Right renal cortex interstitium (tissue), 3 donors: ENCODE measurements at places on chromosomes 6 and 20. TPM values are rescaled to one million over a fixed set of nuclear protein-coding genes. Genes with fewer than 3 reads are reported as not detected.

DNA sequence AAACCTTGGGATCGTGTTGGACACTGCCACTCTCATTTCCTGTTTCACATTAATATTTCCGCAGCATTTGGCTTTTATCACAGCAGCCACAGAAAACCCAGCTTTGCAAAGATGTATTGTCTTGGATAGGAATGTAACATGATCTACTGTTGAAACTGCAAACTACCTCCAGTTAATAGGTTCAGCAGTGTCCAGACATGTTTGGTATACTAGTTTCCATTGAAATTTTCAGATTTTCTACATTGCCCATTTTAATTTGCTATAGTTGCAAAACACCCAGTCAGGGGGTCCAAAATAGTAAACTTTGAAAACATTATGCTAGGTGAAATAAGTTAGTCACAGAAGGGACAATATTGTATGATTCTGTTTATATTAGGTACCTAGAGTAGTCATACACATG, 3.3 kb downstream of the ANKRD6 start:
- no peak for DNase-seq

- no peak for DNase-seq
These were observed 49.7 kb downstream of the TOP1 start for GRCh38 chr20:41078329-41078728.

- no peak for DNase-seq
These were observed 139.5 kb upstream of the AGPAT4 start for GRCh38 chr6:161413355-161413771.

DNA sequence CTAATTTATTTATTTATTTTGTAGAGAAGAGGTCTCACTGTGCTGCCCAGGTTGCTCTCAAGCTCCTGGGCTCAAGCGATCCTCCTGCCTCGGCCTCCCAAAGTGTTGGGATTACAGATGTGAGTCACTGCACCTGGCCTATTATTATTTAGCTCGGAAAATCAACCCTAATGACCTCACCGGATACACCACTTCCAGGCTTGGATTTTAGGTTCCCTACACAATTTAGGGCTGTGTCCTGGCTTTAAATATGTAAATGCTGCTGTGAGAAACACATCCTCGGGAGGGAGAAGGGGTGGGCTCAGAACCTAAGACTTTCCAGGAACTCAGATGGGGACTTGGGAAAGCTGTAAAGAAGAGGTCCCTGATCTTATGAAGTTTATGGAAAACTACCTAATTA, 51.0 kb upstream of the SLC32A1 start:
- no peak for DNase-seq

- DNase-seq: no peak
These were observed 56.5 kb downstream of the ADGRF5 start for GRCh38 chr6:46865221-46865620.

DNA sequence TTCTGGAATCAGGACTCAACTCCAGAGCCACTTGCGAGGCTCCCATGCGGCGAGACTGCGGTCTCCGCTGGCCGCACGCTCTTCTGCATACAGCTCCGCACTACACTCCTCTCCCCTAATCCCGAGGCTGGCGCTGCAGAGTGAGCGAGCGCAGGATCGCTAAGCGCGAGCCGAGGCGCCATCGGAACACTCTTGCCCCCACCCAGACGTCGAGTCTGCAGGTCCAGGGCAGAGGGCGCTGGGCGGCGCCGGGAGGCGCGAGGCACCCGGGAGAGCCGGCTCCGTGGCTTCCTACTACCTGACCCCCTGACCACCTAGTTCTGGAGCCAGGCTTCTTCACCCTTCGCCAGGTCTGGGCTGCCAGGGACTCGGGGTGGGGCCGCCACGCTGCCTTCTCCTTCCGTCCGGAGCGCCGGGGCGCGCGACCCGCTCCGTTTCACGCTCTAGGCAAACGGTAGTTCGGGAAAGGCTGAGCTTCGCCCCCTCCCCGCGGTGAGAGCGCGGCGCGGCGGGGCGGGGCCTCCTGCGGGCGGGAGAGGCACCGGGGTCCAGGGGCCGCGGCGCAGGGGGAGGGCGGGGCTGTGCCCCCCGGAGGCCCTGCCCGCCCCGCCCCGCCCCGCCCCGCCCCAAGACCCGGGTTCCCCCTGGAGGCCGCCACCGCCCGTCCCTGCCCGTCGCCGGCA, 5.4 kb upstream of the TUBB2A start:
- no peak for DNase-seq

DNA sequence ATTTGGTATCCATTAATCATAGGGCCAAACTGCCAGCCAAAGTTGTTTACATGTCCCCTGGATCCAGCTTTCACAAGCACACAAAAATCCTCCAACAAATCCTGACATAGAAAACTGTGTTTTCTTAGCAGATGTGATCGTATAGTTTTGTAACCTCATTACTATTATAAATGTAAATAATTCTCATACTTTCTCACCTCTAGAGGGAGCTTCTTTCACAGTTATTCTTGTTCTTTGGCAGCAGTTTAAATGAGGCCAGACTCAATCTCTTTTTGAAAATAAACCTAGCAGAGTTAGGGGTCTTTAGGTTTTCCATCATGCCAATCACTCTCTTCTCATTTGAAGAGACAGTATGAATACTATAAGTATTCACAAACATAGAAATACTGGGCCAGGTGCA, 17.0 kb upstream of the ZNF318 start:
- no peak for DNase-seq

- no peak for DNase-seq
These were observed 1243.1 kb upstream of the ADGRB3 start for GRCh38 chr6:67391955-67392354.

GRCh38 chr6:22237526-22237925, 59.3 kb downstream of the PRL start:
- DNase-seq: no peak

DNA sequence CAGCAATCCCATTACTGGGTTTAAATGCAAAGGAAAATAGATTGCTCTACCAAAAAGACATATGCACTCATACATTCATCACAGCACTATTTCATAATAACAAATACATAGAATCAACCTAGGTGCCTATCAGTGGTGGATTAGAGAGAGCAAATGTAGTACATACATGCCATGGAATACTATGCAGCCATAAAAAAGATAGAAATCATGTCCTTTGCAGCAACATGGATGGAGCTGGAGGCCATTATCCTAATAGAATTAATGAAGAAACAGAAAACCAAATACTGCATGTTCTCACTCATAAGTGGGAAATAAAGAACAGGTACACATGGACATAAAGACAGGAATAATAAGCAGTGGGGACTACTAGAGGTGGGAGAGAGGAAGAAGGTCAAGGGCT, 70.7 kb upstream of the MLIP start:
- no peak for DNase-seq

DNA sequence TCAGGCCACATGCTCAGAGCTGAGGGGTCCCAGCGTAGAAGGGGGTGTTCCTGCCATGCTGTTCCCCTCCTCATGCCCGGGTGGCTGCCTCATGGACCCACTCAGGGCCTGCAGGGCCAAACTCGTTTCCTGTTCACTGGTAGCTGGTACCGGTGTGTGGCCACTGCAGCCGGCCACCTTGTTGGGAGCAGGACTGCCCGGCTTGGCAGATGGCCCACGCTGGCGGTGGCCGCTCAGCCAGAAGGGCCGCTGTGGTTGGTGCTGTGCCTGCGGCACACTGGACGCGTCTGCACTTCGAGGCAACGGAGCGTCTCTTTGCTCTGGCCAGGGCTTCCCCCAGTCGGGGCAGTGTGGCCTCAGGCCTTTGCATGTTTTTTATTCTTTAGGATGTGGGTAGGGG, 10.0 kb upstream of the COL20A1 start:
- DNase-seq: no peak

GRCh38 chr6:85077098-85077497, 312.7 kb upstream of the TBX18 start:
- no peak for DNase-seq

- no peak for DNase-seq
These were observed 78.4 kb downstream of the BMP7 start for GRCh38 chr20:57188056-57188455.

- no peak for DNase-seq
These were observed 131.8 kb downstream of the TIAM2 start for GRCh38 chr6:155126727-155127439.

- DNase-seq: peak; percentile 87
These were observed 108.2 kb downstream of the HFE start for GRCh38 chr6:26195376-26195923.

DNA sequence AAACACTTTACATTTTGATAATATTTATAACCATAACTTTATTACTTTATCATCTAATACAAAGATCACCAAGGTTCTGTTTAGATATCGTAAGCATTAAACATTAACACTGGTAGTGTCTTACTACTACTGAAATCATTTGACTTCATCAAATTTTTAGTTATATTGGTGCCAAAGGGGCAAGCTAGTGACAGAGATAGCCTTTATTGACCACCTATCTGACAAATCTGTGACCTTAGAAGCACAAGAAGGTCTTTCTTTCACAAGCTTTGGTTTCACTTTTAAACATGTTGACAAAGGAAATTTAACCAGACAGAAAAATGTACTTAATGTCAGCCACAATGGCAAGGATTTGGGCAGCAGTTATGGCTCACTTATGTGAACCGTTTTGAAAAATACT, 50.7 kb upstream of the ENPP4 start:
- no peak for DNase-seq

DNA sequence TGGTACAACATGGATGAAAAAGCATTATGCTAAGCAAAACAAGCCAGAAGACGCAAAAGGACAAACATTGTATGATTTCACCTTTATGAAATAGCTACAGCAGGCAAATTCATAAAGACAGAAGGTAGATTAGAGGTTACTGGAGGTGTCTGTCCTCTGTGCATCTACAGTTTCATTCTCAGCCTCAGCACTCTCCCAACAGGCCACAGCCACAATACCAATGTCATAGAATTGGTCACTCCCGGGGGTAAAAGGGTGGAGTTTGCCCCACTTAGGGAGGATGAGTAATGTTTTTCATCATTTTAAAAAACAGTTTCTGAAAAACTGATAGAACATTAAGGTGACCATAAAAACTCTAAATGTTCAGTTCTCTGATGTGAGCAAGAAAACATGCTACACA, 17.2 kb upstream of the TMX4 start:
- DNase-seq: no peak

- no peak for DNase-seq
These were observed 2.1 kb downstream of the TSPYL4 start for GRCh38 chr6:116251568-116252384.

- no peak for DNase-seq
These were observed 153.5 kb upstream of the STMND1 start for GRCh38 chr6:16948396-16948795.

DNA sequence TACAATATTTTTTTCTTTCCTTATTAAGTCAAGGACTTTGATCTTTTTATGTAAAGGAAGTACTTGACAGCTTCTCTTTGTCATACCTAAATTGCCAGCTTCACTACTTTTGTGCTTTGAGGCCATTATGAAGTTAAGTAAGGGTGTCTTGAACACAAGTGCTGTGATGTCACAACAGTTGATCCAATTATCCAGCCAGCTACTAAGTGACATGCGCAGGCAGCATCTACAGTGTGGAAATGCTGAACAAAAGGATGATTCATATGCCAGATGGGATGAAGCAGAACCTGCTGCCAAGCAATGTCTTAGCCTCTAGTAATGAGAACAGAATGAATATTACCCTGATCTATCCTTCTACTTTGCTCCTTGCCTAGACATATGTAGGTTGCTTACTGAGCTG, 68.3 kb upstream of the TMEM244 start:
- no peak for DNase-seq

The WFDC5 gene
- not detected for polyA plus RNA-seq

The BHLHE23 gene
- polyA plus RNA-seq: not detected

The ZC2HC1B gene
- not detected for polyA plus RNA-seq

The SPDEF gene
- 0.07 TPM for polyA plus RNA-seq

The CGA gene
- polyA plus RNA-seq: not detected
